GM12891 (cell line): ENCODE measurements at places on chromosomes 2 and 18.

DNA sequence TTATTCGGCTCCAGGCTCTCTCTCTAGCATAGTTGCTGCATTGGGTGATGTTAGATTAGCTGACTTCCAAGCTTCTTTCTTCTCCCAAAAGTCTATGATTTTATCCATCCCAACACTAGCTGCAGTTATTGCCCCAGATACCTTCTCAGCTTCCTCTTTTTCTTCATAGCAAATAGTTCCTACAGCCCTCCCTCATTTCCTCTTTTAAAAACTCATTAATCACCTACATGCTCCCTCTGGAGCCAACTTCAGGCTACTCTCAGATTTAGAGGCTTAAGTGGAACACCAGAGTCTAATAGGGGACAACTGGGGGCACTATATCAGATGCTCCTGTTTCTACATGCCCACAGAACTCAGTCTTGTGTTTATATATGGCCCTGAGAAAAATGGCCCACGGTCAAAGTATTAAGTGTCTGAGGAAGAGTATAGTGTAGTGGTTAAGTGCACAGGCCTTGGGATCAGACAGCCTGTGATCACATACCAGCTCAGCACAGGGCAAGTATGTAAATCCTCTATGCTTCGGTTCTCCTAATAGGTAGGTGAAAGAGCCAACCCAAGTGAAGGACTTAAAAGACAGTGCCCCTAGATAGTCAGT lies 241.9 kb upstream of the SLC14A2 start:
- DNase-seq, result no peak

DNA sequence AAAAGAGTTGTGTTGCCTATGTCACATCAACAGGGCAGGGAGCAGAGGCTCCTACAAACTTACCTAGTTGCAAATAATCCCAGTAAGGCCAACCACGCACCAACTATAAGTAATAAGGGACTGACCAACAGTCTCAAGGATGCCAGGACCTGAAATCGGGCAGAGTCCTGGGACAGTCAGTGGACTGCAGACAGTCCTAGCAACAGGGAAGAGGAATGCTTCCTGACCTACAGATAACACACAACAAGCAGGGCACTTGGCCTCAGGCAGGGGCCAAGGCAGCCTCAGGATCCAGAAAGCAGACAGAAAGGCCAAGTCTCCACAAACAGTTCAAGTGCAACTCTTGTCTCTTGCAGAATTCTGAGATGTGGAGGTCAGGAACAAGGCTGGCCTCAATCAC lies 56.2 kb downstream of the GALNT14 start:
- DNase-seq, result no peak

DNA sequence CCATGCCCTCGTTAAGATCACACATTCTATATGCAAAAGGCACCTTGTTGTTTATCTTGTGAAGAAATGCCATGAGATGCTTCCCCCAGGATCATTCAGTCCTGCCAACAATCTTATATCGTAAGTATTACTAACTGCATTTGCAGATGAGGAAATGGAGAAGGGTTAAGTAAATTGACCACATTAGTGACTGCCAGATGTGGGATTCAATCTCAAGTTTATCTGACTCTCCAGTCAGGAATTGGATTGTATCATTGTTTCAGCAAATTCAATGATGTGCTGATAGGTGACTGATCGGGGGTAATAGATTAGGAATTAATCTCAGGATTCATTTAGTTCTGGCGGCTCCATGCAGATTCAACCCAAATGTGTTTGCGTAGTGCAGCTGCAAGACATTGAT lies 106.2 kb downstream of the CNTNAP5 start:
- no peak for DNase-seq

DNA sequence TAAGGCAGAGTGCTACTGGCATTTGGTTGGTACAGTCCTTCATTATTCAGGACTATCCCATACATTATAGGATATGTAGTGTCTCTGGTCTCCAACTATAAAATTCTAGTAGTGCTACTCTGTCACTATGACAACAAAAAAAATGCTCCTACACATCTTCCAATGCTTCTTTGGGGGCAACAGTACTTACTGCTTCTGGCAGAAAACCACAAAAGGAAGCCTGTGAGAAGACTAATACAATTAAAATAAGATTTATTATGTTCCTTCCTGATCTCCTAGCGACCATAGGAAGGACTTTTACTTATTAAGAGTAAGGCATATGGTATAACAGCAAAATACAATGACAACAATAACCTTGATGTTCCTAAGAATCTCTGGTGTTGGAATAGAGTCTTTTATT lies 48.4 kb upstream of the CPO start:
- DNase-seq, result no peak

DNA sequence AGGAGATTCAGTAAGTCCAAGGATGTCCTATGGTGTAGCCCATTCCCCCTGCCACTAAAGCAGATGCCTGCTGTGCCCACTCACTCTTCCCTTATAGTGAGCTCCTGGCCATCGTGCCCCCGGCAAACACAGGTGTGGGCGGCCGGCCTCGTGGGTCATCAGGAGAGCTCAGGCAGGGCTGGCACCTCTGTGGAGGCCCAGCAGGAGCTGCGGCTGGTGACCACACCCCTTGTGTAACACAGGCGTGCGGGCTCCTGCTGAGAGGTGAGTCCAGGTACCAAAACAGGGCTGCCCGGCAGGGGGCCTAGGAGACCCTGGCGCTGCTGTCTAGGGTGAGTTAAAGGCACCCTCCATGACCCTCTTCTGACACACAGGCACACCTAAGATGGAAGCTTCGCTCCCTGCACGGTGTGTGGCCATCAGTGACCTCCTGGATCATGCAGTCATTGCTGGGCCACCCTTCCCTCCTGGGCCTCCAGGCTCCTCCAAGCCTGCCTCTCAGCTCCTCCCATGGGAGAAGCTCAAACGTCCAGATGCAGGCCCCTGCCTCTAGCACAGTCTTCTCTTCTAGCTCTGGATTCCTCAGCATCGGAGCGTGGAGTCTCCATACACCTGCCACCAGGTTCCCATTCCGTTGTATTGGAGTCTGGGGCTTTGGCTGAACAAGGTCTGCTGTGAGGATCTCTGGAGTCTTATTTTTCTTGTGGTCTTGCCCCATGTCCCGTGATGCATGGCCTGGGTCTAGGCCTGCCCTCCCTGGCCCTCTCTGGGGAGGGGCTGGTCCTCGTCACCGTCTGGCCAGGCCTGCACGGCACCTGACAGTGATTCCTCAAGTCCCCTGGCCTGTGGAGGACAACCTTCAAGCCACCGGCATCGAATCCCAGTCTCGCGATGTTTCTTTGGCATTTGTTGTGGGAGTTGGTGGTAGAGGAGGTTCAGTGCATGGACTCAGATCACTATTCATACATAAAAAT lies 246.9 kb downstream of the ACKR3 start:
- no peak for DNase-seq

DNA sequence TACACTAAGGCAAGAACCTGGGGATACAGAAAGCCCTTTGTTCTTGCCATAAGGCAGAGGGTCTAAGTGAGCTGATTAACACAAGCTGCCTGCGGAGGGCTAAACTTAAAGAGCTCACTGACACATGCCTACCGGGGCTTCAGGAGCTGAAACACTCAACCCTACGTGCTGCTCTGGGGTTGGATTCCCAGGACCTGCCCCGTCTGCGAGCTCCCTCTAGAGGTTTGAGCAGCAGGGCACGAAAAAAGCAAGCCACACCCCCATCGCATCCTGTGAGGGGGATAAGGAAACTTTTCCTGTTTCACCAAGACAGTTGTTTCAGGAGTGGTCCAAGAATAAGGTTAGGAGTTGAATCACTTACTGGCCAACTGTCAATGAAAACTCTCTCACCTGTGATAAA lies 562.1 kb downstream of the TMX3 start:
- no peak for DNase-seq
